HEK293T (cell line): ENCODE measurements at places on chromosomes 11 and 22.

- no peak for DNase-seq
These were observed 101.3 kb downstream of the TBC1D22A start for GRCh38 chr22:46863794-46864193.

DNA sequence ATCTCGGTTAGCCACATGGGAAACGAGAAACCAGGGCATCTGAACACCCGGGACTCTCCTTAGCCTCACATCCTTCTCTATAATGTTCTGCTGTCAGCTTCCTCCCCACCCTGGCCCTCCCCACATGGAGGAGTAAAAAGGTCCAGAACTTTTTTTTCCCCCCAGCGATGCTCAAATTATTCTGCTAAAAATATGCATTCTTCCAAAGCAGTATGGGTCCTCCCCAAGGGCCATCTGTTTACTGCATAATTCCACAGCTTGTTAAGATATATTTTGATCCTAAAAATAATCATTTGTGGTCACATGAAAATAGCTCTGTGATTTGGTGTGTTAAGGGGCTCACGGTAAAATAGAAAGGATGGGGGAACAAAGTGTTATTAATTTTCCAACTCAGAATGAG lies 281.5 kb upstream of the NARS2 start:
- no peak for DNase-seq

DNA sequence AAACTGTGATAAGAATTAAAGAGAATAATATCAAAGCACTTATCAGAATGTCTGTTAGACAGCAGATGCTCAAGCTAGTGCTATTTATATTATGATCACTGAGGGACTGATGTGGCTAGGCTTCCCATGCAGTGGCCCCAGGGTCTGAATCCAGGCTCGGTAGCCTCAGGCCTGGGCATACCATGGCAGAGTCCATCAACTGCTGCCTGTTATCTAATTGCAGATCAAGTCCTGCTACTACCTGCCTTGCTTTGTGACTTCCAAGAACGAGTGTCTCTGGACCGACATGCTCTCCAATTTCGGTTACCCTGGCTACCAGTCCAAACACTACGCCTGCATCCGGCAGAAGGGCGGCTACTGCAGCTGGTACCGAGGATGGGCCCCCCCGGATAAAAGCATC lies 57.5 kb downstream of the TIMP3 start:
- DNase-seq: no peak

DNA sequence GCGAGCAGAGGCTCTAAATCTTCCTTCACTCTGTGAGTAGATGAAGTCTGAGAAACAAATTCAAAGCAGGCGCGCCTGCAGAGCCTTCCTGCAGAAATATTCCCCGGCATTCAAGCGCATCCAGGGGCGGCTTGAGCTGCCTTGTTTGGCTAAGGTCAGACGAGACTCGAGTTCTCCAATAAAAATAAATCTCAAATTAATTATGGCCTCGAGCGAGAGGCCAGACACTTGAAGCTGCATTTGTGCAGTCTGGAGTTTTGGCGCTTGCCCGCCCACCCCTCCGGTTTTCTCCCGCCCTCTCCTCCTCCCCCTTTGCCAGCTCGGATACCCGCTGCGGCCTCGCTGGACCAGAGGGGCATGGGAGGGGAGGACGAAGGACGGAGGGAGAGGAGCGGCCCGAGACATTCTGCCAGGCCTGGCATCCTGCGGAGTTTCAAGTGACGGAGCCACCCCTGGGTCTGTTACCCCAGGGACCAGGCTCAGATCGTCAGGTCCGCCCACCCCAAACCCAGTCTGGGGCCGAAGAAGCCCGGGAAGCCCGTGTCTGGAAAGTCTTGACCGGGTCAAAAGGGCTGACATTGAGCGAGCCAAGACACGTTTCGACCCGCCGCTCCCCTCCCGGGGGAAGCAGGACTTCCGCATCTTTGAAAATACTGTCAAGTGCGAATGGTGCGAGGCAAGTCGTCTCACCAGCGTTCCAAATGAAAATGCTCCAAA lies 3.8 kb upstream of the FLI1 start:
- no peak for DNase-seq

- no peak for DNase-seq
These were observed 171.2 kb downstream of the OPCML start for GRCh38 chr11:133360860-133361688.
